ENCODE measurements at places on chromosomes 3 and 15.

DNA sequence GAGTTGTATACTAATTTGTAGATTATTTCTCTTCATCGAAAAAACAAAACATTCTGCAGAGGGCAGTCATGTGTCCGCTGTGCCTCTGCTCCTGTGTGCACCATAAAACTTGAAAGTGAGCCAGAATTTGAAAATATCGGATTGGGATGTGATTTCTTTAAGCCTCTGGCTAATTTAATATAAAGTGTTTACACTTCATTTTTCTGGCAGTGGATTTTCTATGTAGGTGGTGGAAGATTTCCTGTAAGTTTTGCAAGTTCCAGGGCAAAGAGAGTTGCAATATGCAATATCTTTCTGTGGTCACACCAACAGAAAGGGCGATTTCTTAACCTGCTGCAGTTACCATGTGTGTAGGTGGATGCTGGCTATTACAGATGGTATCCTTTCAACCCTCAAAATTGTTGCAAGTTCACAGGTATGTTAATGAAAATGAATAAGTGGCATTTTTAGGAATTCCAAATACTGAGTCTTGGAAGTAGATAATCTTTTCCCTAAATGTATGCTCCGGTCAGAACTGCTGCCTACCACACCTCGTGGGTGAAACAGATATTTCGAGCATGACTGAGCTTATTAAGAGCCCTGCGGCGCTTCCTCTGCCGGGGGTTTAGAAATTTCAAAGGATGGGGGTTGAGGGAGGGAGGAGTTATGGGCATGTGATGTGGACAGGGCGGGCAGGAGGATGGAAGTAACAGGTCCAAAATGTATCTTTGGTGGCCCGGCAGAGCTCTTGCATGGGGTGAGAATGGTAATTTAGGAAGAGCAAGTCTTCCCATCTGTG is 134.0 kb downstream of the PGPEP1L start:
- no peak for DNase-seq

DNA sequence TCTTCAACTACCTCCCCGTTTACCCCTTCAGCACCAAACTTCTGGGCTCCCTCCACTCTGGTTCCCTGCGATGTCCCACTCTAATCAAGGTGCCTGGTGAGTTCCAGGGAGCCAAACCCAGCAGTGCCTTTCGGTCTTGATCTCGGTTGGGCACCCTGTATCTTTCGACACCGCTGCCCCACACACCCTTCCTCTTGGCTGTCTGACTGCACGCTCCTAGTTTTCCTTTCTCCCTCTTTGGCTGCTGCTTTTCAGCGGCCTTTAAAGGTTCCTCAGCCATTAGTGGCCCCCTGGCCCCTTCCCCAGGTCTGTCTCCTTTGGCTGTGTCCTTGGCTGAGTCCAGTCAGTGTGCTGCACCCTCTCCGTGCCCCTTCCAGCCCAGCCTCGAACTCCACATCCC is 784 bp downstream of the TTLL3 start:
- no peak for DNase-seq

- DNase-seq = no peak
Measured at GRCh38 chr3:168249205-168249549, 153.5 kb upstream of the GOLIM4 start.

GRCh38 chr3:46228260-46229242 is 13.7 kb upstream of the CCR3 start:
- no peak for DNase-seq

- no peak for DNase-seq
Measured at GRCh38 chr15:73924171-73924921, 1.9 kb upstream of the LOXL1 start.

- no peak for DNase-seq
Measured at GRCh38 chr3:23811919-23812318, 6.2 kb downstream of the UBE2E1 start.

DNA sequence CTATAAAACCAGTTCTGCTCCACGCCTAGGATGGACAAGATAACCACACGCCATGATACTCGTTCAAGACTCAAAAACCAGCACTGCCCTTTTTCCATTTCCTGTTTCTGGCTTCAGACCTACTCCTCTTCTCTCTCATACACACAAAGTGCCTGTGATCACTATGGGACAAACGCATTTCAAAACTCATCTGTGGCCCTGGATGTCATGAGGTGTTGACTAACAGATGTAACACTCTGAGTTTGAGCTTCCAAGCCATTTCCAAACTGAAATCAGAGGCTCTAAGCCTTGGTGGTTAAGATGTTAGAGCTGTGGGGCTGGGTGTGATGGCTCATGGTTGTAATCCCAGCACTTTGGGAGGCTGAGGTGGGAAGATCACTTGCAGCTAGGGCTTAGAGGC is 55.7 kb upstream of the LMOD3 start:
- no peak for DNase-seq

DNA sequence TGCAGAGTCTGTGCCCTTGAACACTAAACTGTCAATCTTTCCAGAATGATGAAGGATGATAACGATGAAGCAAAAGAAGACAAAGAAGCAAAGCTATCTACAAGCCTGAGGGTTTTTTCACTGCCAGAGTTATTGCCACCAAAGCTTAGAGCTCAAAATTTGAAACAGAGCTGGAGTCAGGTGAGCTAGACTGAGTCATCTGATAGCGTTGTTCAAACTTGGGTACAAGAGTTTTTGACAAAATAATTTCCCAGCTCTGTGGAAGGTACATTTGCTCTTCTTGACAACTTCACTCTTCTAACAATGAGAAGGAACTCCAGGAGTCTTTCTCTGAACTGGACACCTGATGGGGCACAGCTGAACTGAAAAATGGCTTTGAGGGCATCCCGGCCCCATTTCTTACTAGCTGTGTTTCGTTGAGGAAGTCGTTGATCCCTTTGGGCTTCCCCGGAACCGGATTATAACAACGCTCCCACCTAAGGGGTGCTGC is 715 bp downstream of the MCCC1 start:
- DNase-seq = no peak

GRCh38 chr3:80366808-80367548 is 599.2 kb upstream of the ROBO1 start:
- DNase-seq = no peak

DNA sequence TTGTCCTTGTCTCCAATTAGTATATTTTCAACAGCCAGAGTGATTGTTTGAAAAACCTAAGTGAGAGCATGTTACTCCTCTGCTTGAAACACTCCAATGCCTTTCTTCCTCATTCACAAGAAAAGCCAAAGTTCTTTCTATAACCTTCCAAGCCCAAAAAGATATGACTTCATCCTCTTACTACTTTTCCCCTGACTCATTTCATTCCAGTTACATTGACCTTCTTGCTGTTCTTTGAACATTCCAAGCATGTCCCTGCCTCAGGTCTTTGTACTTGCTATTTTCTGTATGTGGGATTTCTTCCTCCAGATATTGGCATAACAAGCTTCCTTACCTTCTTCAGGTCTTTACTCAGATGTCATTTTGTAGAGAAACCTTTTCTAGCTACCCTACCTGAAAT is 28.3 kb downstream of the EHHADH start:
- DNase-seq = no peak

GRCh38 chr15:68633231-68634121 is 54.7 kb downstream of the CORO2B start:
- DNase-seq = no peak

All from stimulated activated CD8-positive, alpha-beta memory T cell treated with anti-CD3 and anti-CD28 coated beads, Interleukin-2, amount 100 ng/mL, for 48 hours (primary cell).